ENCODE measurements at places on chromosomes 2 and 18. TPM values are rescaled to one million over a fixed set of nuclear protein-coding genes. Genes with fewer than 3 reads are reported as not detected.

GRCh38 chr2:190875891-190876290 is 4.7 kb upstream of the GLS start:
- no peaks in the 10 kb centered on the region for H3K27me3 ChIP-seq
- peaks cover 2% of the 10 kb centered on the region for H3K36me3 ChIP-seq
- H3K4me1 ChIP-seq, result peaks cover 25% of the 10 kb centered on the region
- no peak overlapping the region for H3K4me3 ChIP-seq
- H3K27ac ChIP-seq, result no peak overlapping the region

- no peak overlapping the region for H3K4me3 ChIP-seq
- no peaks in the 10 kb centered on the region for H3K4me1 ChIP-seq
- no peak overlapping the region for H3K27ac ChIP-seq
- H3K27me3 ChIP-seq, result no peaks in the 10 kb centered on the region
Observed at GRCh38 chr2:40325116-40325515, 126.8 kb downstream of the SLC8A1 start.

The SOWAHC gene
- 1.1 TPM for total RNA-seq

- no peak for DNase-seq
- no peak overlapping the region for H3K4me3 ChIP-seq
- H3K4me1 ChIP-seq, result peaks cover 3% of the 10 kb centered on the region
- H3K27me3 ChIP-seq, result peaks cover 15% of the 10 kb centered on the region
- no peaks in the 10 kb centered on the region for H3K36me3 ChIP-seq
Observed at GRCh38 chr18:70462078-70462439, 173.2 kb downstream of the SOCS6 start.

- H3K27ac ChIP-seq, result no peak overlapping the region
- H3K4me1 ChIP-seq, result peaks cover 9% of the 10 kb centered on the region
- no peak for DNase-seq
- peaks cover 2% of the 10 kb centered on the region for H3K27me3 ChIP-seq
- H3K4me3 ChIP-seq, result no peak overlapping the region
- no peaks in the 10 kb centered on the region for H3K36me3 ChIP-seq
Observed at GRCh38 chr2:168375195-168375798, 80.8 kb upstream of the CERS6 start.

DNA sequence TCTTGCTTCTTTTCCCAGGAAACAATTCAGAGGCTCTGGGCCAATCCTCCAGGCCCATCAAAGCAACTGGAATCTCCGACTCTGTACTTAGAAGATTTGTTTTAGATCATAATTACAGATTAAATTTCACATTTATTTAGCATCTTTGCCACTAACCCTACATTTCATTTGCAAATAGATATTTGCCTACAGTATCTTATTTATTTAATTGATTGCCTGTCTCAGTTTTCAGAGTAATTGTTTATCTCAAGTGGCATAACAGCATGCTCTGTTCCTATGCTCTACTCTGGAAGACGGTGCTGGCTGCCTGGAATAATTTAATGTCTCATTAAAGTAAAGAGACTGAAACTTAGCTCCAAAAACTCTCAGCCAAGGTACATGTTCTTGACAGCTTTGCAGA is 213.4 kb downstream of the HNMT start:
- no peak overlapping the region for H3K27ac ChIP-seq
- no peaks in the 10 kb centered on the region for H3K4me1 ChIP-seq
- no peak overlapping the region for H3K4me3 ChIP-seq

DNA sequence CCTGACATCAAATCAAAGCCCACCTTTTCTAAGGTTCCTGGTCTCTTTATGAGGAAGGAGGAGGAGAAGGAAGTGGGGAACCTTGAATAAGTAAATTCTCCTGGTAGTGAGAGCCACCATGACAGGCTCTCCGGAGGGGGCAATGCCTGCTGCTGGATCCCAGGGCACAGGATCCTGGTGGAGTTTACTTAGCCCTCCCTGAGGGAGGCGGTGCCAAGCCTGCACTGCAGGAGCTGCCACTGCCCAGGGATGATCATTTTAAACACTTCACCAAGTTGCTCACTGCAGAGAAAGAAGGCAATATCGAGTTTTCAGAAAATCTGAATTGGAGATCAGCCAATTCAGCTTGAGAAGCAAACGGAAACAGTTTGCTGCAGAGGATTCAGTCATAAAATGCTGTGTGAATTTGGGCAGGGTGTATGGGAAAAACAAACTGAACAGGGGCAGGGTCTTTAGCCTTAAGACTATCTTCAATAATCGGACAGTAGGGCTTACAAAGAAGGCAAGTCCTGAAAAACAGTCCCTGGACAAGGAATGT is 200.7 kb downstream of the RAD51AP2 start:
- no peak overlapping the region for H3K27ac ChIP-seq
- no peak overlapping the region for H3K4me3 ChIP-seq
- no peaks in the 10 kb centered on the region for H3K4me1 ChIP-seq
- no peaks in the 10 kb centered on the region for H3K36me3 ChIP-seq

The NUP35 gene
- 15.9 TPM for total RNA-seq

DNA sequence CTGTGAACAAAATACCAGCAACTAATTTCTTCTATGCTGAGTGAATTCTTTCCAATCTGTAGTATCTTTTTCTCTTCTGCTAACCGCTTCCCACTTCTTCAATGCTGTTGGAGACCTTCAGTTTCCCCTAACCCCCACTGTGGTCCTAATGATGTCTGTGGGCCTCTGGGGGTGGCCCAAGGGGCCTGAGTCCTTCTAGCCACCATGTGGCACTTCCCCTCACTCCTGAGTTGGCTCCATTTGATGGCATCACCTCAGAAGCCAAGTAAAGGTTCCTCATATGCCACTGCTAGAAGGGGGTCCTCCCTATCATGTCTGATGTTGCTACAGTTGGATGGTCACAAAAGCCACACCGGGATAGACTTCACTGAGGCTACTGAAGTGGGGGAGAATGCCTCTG is 37.5 kb downstream of the ARHGAP25 start:
- no peak overlapping the region for H3K4me3 ChIP-seq
- peaks cover 99% of the 10 kb centered on the region for H3K4me1 ChIP-seq
- H3K27ac ChIP-seq, result peak overlapping the region; percentile 97
- no peak for DNase-seq
- no peaks in the 10 kb centered on the region for H3K27me3 ChIP-seq

GRCh38 chr2:199370150-199370780 is 87.5 kb downstream of the SATB2 start:
- no peaks in the 10 kb centered on the region for H3K4me1 ChIP-seq
- no peak for DNase-seq
- H3K27me3 ChIP-seq, result peaks cover 3% of the 10 kb centered on the region
- H3K4me3 ChIP-seq, result no peak overlapping the region
- no peaks in the 10 kb centered on the region for H3K36me3 ChIP-seq

GRCh38 chr2:178895872-178896271 is 88.6 kb upstream of the TTN start:
- no peaks in the 10 kb centered on the region for H3K36me3 ChIP-seq
- H3K27me3 ChIP-seq, result peaks cover 9% of the 10 kb centered on the region
- H3K4me1 ChIP-seq, result no peaks in the 10 kb centered on the region
- no peak overlapping the region for H3K27ac ChIP-seq
- DNase-seq, result no peak
- no peak overlapping the region for H3K4me3 ChIP-seq

The PPP3R1 gene
- total RNA-seq, result 92.9 TPM

- H3K4me1 ChIP-seq, result no peaks in the 10 kb centered on the region
- H3K27me3 ChIP-seq, result peaks cover 5% of the 10 kb centered on the region
- no peaks in the 10 kb centered on the region for H3K36me3 ChIP-seq
- no peak overlapping the region for H3K27ac ChIP-seq
- H3K4me3 ChIP-seq, result no peak overlapping the region
Observed at GRCh38 chr2:53475321-53475720, 292.3 kb upstream of the CHAC2 start.

- H3K4me1 ChIP-seq, result peaks cover 2% of the 10 kb centered on the region
- no peaks in the 10 kb centered on the region for H3K36me3 ChIP-seq
- no peaks in the 10 kb centered on the region for H3K27me3 ChIP-seq
Observed at GRCh38 chr2:30631051-30631671, 176.1 kb downstream of the CAPN13 start.

- H3K36me3 ChIP-seq, result no peaks in the 10 kb centered on the region
- peaks cover 4% of the 10 kb centered on the region for H3K4me1 ChIP-seq
- H3K4me3 ChIP-seq, result no peak overlapping the region
- DNase-seq, result no peak
Observed at GRCh38 chr2:24461685-24462084, 29.4 kb upstream of the NCOA1 start.

GRCh38 chr2:218375212-218375611 is 6.9 kb upstream of the SLC11A1 start:
- H3K36me3 ChIP-seq, result no peaks in the 10 kb centered on the region
- no peak for DNase-seq
- H3K27me3 ChIP-seq, result peaks cover 6% of the 10 kb centered on the region
- H3K27ac ChIP-seq, result no peak overlapping the region

GRCh38 chr2:235066490-235066889 is 114.7 kb downstream of the SH3BP4 start:
- H3K27ac ChIP-seq, result no peak overlapping the region
- no peaks in the 10 kb centered on the region for H3K36me3 ChIP-seq
- no peak overlapping the region for H3K4me3 ChIP-seq
- peaks cover 5% of the 10 kb centered on the region for H3K27me3 ChIP-seq

DNA sequence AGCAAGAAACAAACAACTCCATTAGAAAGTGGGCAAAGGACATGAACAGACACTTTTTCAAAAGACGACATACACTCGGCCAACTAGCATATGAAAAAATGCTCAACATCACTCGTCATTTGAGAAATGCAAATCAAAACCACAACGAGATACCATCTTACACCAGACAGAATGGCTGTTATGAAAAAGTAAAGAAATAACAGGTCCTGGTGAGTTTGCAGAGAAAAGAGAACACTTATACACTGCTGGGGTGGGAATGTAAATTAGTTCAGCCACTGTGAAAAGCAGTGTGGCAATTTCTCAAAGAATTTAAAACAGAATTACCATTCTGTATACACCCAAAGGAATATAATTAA is 130.5 kb downstream of the PLCL1 start:
- peak overlapping the region; percentile 1 for H3K4me3 ChIP-seq
- DNase-seq, result no peak

The PLEKHH2 gene
- total RNA-seq, result 0.48 TPM

- H3K4me3 ChIP-seq, result no peak overlapping the region
- H3K27ac ChIP-seq, result no peak overlapping the region
- DNase-seq, result no peak
- H3K27me3 ChIP-seq, result no peaks in the 10 kb centered on the region
- peaks cover 14% of the 10 kb centered on the region for H3K4me1 ChIP-seq
Observed at GRCh38 chr2:190698895-190699294, 50.0 kb downstream of the NAB1 start.

DNA sequence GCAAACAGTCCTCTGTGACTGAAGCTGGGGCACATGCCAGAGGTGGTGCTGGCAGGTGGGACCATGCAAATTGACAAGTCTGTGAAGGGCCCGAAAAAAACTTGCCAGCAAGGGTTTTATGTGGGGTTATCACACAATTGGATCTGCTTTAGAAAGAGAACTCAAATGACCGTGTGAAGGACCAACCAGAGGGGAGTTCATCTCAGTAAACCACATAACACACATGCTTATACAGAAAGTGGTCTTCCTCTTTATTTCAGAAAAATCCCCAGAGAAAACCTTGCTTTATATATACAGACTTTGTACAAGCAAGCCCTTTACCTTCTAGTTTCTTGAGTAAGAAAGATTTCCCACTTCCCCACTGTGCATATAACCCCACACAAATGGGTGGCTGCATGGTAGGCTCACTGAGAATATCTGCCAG is 46.7 kb downstream of the KIDINS220 start:
- no peaks in the 10 kb centered on the region for H3K27me3 ChIP-seq
- H3K36me3 ChIP-seq, result peaks cover 52% of the 10 kb centered on the region
- H3K27ac ChIP-seq, result no peak overlapping the region
- H3K4me1 ChIP-seq, result no peaks in the 10 kb centered on the region

DNA sequence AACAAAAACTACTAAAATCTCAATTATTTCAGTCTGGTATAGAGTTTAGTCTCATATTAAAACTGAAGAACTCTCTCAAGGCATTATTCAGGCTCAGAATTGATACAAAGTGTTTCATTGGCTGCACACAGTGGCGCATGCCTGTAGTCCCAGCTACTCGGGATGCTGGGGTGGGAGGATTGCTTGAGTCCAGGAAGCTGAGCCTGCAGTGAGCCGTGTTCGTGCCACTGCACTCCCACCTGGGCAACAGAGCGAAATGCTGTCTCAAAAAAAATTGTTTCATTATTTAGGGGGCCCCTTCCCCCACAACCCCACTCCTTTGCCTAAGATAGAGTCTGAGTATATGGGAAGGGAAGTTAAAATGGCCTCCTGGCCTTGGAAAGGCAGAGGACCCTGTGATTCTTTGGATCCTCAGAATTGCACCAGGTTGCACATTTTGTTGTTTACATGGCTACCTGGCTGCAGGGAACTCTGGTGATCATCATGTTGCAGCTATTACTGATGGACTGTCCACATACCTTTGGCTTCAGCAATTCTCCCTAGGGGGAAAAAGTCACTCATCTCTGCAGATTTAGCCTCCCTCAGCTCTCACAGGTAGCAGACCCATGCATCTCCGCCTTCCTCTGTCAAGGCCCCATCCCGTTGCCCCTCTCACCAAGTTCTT is 19.2 kb upstream of the CYRIA start:
- H3K4me1 ChIP-seq, result no peaks in the 10 kb centered on the region
- no peaks in the 10 kb centered on the region for H3K27me3 ChIP-seq
- H3K27ac ChIP-seq, result no peak overlapping the region
- no peaks in the 10 kb centered on the region for H3K36me3 ChIP-seq

The UGT1A5 gene
- total RNA-seq, result not detected

DNA sequence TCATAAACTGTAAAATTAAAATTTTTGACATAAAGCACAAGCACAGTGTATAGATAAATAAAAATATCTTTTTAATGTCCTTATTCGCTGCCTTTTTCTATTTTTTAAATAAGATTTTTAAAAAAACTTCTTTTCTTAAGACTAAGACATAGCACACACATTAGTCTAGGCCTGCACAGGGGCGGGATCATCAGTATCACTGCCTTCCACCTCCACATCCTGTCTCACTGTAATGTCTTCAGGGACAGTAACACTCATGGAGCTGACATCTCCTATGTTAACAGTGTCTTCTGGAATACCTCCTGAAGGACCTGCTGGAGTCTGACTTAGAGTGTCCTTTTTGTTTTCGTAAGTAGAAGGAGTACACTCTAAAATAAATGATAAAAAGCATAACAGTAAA is 33.0 kb downstream of the VAPA start:
- DNase-seq, result no peak
- no peak overlapping the region for H3K27ac ChIP-seq
- H3K4me1 ChIP-seq, result no peaks in the 10 kb centered on the region
- H3K36me3 ChIP-seq, result peaks cover 38% of the 10 kb centered on the region

The UCN gene
- total RNA-seq, result 2.2 TPM

GRCh38 chr18:75053028-75053629 is 155.8 kb downstream of the PTGR3 start:
- H3K36me3 ChIP-seq, result no peaks in the 10 kb centered on the region
- no peak overlapping the region for H3K4me3 ChIP-seq

GRCh38 chr2:26299471-26300101 is 46.4 kb upstream of the SELENOI start:
- H3K4me1 ChIP-seq, result no peaks in the 10 kb centered on the region
- no peaks in the 10 kb centered on the region for H3K36me3 ChIP-seq
- H3K27ac ChIP-seq, result no peak overlapping the region
- H3K4me3 ChIP-seq, result no peak overlapping the region
